ENCODE measurements at places on chromosomes 4 and X.

DNA sequence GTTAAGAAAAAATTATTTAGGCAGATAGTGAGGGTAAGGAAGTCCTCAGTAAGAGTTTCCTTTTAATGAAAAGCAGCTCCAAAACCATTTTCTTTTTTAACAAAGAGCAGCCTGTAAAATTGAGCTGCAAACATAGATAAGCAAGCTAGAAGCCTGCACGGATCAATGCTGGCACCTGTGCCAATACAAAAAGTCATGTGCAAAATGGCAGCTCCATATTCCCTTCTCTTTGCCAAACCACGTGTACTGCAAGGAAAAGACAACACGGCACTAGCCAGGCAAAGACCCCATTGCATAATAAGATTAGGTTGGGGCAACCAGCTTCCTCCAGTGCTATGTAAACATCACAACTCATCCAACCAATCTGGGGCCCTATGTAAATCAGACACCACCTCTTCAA is 268.4 kb upstream of the INTU start:
- DNase-seq: no peak

GRCh38 chrX:123322536-123322935 is 138.5 kb downstream of the GRIA3 start:
- DNase-seq: no peak

DNA sequence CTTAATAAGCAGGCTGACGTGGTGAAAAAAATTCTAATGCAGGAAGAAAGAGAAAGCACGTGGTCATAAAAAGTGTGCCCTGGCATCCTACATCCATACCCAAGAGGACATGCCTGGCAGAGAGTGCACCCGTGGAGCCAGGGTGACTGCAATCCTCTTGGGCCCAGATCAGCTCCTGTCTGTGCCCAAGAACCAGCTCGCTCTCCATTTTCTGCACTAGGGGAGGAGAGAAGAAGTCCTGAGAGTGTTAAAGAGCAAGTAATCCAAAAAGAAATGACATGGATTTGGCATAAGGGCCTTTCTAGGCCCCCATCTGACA is 483.1 kb downstream of the BCOR start:
- no peak for DNase-seq

DNA sequence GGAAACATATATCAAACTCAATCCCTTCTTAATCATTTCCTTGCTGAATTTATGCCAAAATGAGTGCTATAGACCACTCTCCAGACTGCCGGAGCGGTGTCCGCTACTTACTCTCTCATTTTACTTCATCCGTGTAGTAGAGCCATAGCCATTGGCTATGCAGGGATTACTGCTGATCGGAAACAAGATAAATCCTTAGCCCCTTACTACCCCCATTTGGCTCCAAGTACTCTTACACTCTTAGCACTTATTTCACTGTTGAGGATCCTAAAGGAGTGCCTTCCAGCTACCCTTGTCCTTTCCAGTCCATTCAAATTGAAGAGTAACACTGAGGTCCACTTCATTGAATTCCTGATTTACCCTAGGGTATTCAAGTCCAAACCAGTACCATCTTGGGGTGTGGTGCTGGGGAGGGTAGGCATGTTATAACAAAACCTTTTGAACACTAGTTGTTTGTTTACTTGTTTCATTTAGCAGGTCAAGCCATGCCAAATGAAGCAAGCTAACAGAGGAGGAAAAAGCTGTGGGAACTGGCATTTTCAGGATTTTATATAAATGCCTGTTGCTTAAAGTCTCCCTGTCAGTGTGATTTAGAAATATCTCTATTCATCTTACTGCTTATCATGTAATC is 715.1 kb downstream of the FSTL5 start:
- no peak for DNase-seq

DNA sequence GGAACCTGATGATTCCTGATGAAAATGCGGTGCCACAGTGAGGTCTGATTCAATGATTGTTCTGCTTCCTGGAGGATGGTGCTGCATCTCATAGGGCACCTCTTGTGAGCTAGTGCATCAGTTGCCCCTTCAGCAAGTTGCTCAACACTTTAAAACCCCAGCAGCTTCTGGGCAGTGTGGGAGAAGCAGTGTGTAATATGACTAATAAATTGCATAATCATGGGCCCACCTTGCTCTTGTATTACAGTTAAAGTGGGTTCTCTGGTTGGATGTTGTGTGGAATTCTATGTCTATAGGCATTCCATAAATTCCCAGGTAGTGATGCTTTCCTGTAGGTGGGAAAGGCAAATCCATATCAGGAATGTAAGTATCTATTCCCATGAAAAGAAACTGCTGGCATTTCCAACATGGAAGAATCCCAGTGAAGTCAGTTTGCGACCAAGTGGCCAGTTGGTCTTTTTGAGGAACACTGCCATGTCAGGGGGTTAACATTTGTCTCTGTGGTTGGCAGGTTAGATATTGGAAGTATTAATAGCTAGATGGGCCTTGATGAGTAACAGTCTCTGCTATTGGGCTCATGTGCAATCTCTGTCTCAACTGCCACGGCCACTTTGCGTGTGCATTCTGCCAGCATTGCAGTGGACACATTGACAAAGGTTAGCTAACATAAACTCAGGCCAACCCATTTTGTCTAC is 121.1 kb upstream of the OTUD4 start:
- no peak for DNase-seq

DNA sequence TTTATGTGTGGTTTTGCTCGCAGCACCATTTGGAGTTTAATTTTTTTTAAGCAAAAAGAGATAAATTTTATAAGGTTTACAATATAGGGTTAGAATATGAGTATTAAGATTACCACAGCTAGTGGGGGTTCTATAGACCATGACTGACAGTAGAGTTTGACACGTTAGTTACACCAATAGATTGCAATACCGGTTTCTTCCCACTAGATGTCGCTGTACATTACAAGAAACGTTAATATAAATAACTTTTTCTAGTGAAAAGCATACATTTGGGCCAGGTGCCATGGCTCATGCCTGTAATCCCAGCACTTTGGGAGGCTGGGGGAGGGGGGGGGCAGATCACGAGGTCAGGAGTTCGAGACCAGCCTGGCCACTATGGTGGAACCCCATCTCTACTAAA is 433.6 kb downstream of the MAGEB5 start:
- DNase-seq: no peak

DNA sequence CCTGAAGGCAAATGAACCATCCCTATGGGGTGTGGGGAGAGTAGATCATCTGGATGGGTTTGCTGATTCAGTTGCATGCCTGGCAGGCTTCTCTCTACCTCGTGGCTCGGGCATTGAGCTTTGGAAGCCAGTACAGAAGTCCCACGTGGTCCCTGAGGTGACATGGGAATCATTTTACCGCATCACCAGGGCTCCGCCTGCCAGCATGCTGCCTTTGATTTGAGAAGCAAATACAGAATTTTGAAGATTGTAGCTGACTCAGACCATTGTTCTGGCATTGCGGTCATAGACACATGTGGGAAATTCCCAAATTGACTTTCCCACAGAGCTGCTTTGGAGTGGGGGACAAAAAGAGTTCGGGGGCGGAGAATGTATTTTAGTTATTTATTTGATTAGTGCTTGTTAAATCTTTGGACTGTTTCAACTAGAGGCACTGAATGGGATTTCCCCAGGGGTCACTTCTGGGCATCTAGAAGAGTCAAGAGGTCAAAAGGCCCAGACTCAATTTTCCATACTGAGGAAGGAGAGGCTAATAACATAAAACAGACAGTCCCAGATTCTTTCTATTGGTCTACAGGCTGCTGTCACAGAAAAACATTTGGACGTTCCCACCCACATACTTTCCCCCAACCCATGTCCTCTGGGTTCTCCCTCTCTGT is 79.3 kb downstream of the NHSL2 start:
- DNase-seq: no peak

- DNase-seq: no peak
These were observed 14.0 kb upstream of the TMEM156 start for GRCh38 chr4:39046249-39046648.

DNA sequence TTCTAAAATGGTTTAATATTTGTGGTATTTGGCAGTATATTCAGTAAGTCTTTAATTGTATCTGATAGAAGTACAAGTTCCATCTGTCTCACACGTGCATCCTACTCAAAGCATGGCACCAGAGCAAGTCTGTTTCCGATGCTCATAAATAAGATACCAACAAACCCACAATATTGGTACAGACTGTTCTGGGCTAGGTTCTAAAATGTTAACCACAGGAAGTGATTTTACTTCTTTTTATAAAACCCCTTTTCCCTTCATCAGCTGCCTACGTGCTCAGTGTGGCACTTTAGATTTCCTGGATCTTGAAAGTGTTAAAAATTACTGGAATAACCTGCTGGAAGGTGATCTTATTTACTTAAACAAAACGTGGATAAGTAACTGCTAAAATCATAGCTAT is 165.1 kb downstream of the CFAP299 start:
- no peak for DNase-seq

DNA sequence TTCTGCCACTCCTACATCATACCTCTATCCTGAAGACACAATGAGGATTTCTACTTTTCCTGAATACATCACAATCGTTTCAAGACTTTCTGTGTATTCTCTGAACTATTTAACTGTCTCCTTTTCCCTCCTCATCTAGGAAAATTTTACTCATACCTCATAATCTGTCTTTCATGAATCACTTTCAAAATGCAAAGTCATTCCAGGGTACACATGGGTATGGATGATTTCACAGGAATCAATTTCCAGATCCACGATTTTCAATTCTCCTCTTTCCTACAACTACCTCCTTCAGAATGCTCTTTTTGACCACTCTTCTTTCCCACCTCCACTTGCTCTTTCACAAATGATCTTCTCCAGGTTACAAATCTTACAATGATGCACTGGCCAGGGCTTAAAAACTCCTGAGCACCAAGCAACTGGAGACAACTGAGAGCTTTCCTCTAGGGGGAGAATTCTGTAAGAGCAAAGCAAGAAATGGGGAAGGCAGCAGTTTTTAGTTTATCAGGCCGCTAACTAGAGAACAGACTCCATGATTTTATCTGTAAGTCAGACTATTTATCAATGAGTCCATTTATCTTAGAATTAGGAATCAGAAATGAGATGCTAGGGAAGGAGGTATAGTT is 116.4 kb downstream of the PPP3CA start:
- no peak for DNase-seq

DNA sequence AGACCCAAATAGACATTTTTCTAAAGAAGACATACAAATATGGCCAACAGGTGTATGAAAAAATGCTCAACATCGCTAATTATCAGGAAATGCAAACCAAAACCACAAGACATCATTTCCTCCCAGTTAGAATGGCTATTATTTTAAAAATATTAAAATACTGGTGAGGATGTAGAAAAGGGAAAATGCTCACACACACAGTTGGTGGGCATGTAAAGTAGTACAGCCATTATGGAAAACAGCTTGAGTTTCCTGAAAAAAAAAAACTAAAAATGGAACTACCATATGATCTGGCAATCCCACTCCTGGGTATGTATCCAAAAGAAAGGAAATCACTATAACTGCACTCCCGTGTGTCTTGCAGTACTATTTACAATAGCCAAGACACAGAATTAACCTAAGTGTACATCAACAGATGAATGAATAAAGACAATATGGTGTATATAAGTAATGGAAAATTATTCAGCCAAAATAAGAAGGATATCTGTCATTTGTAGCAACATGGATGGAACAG is 128.9 kb upstream of the DKK2 start:
- DNase-seq: no peak

GRCh38 chrX:114591121-114591520 is 7.2 kb downstream of the HTR2C start:
- no peak for DNase-seq

- no peak for DNase-seq
These were observed 92.0 kb downstream of the IRF2 start for GRCh38 chr4:184382189-184382846.

GRCh38 chrX:48468247-48468671 is 1.8 kb downstream of the SLC38A5 start:
- DNase-seq: no peak

- DNase-seq: no peak
These were observed 32.4 kb upstream of the ZNF81 start for GRCh38 chrX:47804315-47804714.

GRCh38 chr4:156581282-156582063 is 390.1 kb downstream of the PDGFC start:
- no peak for DNase-seq

- no peak for DNase-seq
These were observed 142.5 kb downstream of the CXXC4 start for GRCh38 chr4:104352211-104352610.

DNA sequence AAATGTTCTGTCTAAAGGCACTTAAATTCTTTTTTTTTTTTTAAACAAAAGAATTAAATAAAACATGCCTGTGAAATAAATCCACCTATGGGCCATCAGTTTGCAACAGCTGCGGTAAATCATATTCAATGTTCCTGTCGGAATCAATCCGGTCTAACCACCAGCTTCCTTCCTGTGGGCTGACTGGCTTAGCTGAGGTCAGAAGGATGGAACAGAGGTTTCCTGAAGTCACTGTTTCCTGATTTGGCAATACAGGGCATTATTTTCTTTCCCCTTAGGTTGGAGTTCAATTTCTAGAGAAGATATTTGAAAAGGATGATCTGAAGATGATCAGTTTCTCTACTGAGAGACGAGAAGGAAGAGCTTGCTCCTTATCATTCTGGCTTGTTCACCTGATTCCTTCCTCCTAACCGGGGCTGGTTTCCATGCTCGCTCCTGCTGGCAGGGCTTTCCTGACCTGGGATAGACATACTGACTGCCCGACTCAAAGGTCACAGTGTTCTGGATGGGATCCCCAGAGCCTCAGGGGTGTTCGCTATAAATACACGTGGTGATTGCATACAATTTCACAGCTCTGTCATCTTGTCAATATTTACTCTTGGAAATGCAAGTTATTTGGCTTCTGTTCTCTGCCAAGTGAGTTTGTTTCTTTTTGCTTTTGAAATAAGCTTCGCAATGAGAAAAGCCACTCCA is 21.7 kb downstream of the PDLIM3 start:
- DNase-seq: no peak

- no peak for DNase-seq
These were observed 762.5 kb upstream of the GRIA3 start for GRCh38 chrX:122421434-122422121.

- no peak for DNase-seq
These were observed 161.8 kb downstream of the FAM47A start for GRCh38 chrX:33970028-33970967.

- no peak for DNase-seq
These were observed 69.2 kb downstream of the SORBS2 start for GRCh38 chr4:185742766-185743165.

DNA sequence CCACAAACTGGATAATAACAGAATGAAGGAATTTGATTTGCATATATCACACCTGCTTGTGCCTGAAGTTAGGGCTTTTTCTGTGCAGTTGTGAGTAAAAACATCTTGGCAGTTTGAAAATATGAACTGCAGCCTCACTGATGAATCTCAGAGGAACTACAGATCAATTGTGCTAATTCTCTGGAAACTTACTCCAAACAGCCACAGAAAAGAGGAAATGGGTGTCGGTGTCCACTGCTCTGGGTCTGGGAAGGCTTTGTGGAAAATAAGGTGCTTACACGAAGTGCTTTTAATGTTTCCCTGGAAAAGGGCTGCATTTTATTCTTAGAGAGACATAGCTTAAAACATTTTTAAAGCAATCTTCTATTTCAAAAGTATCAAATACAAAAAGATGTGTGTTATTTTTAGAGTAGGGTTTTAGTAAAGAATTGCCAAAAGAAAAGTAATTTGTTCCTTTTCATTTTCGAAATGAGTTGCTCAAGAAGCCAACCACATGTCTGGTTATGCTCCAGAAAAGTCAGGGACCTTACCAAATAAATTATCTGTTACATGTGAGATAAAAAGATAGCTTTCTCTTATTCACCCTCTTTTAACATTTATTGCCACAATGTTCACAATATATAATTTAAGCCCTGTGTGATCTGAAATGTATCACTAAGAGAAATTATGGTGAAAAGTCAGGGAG is 240.1 kb downstream of the FRAS1 start:
- no peak for DNase-seq

Measured in activated CD4-positive, alpha-beta T cell treated with anti-CD3 and anti-CD28 coated beads for 1 hour (primary cell).